ENCODE measurements at places on chromosomes 1 and 21. TPM values are rescaled to one million over a fixed set of nuclear protein-coding genes. Genes with fewer than 3 reads are reported as not detected.

WNT4 gene
- not detected for total RNA-seq

CD1D gene
- 0.19 TPM for total RNA-seq

PHGDH gene
- 198 TPM for total RNA-seq

NR0B2 gene
- total RNA-seq, result not detected

TEX38 gene
- not detected for total RNA-seq

C1orf87 gene
- total RNA-seq, result not detected

TAGLN2 gene
- 483 TPM for total RNA-seq

PLEKHN1 gene
- 7.9 TPM for total RNA-seq

FMO1 gene
- total RNA-seq, result not detected

CELA3B gene
- not detected for total RNA-seq

- H3K36me3 ChIP-seq, result no peaks in the 10 kb centered on the region
- no peaks in the 10 kb centered on the region for H3K27me3 ChIP-seq
- DNase-seq, result no peak
- no peak overlapping the region for H3K4me3 ChIP-seq
- H3K27ac ChIP-seq, result peak overlapping the region; percentile 99
These were observed 22.4 kb upstream of the ARHGAP29 start for GRCh38 chr1:94259635-94260289.

DNA sequence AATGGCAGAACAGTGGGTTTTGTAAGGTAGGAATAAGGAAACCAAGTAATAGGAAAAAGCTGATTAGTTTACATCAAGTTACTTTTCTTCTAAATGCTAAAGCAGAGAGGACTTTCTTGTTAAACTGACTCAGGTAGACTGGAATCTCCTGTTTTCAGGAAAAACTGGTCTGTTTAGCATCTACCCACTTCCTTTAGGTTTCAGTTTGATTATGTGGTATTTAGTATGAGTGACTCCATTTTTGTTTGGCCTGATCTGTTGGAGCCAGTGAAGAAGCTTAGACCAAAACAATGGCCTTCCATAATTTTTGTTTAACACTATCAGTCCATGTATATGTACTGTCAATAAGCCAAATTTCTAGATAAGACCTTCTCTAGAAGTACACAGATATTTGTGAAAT is 88.4 kb downstream of the EPB41 start:
- H3K27me3 ChIP-seq, result no peaks in the 10 kb centered on the region
- DNase-seq, result no peak
- no peaks in the 10 kb centered on the region for H3K4me1 ChIP-seq
- no peak overlapping the region for H3K4me3 ChIP-seq
- peaks cover 7% of the 10 kb centered on the region for H3K36me3 ChIP-seq
- H3K27ac ChIP-seq, result no peak overlapping the region

GRCh38 chr21:36589352-36589971 is 109.5 kb upstream of the SIM2 start:
- H3K4me3 ChIP-seq, result no peak overlapping the region
- peak; percentile 61 for DNase-seq
- no peak overlapping the region for H3K27ac ChIP-seq

- H3K4me3 ChIP-seq, result no peak overlapping the region
- no peak overlapping the region for H3K27ac ChIP-seq
- no peak for DNase-seq
These were observed 14.2 kb upstream of the MYOM3 start for GRCh38 chr1:24126018-24126671.

DNA sequence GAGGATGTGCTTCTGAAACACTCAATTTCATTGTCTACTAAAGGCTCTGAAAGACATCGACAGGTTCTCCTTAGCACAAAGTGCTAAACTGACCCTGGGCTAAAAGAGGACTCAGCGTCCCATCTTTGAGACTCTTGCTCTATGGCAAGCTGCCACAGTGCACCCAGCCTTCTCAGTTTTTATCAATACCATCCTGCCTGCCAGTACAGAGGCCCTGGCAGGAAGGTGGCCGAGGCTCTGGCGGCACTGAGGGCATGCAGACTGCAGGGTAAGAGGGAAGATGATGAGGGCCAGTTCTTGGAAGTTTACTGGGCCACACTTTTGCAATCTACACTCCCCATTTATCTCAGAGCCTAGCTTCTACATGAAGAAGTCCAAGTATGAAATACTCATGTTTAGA is 5.3 kb downstream of the OLFML2B start:
- H3K4me3 ChIP-seq, result no peak overlapping the region
- H3K4me1 ChIP-seq, result peaks cover 7% of the 10 kb centered on the region
- no peak overlapping the region for H3K27ac ChIP-seq

GRCh38 chr1:216804111-216804510 is 80.9 kb upstream of the ESRRG start:
- H3K27ac ChIP-seq, result no peak overlapping the region
- DNase-seq, result no peak
- no peaks in the 10 kb centered on the region for H3K27me3 ChIP-seq
- no peak overlapping the region for H3K4me3 ChIP-seq
- no peaks in the 10 kb centered on the region for H3K36me3 ChIP-seq

DNA sequence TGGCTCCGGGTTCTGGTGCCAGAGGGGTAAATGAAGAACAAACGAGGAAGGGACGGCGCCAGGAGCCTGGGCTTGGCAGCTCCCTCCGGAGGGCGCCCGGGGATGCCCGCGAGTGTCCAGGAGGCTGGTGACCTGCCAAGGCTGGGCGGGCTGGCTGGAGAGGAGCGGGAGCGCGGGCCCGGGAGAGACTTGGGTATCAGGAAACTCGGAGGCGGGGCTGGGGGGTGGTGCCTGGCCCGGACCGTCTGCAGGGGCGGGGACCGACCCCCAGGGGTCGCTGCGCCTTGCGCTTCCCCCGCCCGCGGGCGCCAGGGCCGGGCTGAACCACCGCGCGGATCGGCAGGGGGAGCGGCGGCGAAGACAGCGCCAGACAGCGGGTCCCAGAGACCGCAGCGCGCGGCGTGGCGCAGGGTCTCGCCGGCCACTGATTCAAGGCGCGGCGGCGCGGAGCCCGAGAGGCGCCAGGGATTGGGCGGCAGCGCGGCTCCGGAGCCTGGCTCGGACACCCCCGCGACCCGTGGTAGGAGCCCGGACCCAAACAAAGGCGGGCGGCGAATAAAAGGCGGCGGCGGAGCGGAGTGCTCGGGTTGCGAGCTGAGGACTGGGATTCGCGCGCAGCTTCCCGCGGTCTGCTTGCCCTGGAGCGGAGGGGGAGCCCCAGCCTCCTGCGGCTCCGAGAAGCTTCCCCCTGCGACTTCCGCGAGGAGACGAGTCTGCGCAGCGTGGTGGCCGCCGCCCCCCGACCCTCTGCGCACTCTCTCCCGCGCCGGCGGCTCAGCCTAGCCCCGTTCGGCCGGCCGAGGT is at the start of gene DISP3:
TSS of gene DISP3 (plus strand) at position 585 of the 804 bp plus-strand sequence. CDS start 21,838 bp downstream, outside the sequence.
- H3K36me3 ChIP-seq, result no peaks in the 10 kb centered on the region
- peaks cover 45% of the 10 kb centered on the region for H3K27me3 ChIP-seq
- peak; percentile 50 for DNase-seq
- no peak within 1 kb of the TSS for H3K27ac ChIP-seq
- H3K4me1 ChIP-seq, result no peaks in the 10 kb centered on the region
- peak within 1 kb of the TSS; percentile 64 for H3K4me3 ChIP-seq

DNA sequence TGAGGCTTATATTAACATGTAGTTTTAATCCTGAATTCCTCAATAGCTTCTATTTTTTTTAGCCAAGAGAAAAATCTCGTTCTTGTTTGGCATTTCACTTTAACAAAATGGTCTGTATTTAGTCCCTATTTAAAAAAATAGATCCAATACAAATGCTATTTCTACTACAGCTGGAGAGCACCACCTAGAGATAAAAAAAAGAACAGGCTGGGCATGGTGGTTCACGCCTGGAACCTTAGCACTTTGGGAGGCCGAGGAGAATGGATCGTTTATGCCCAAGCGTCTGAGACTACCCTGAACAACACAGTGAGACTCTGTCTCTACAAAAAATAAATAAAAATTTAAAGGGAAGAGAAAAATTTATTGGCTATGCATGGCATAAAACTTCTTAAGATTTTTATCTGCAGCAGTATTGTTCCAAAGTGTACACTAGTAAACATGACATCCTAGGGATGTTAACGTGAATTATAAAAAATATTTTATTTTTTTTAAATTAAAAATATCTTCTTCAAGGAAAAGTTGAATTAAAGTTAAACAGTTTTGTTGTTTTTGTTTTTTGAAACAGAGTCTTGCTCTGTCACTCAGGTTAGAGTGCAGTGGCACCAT is 4.4 kb downstream of the ST7L start:
- H3K36me3 ChIP-seq, result peaks cover 62% of the 10 kb centered on the region
- peak; percentile 49 for DNase-seq
- no peak overlapping the region for H3K4me3 ChIP-seq

DNA sequence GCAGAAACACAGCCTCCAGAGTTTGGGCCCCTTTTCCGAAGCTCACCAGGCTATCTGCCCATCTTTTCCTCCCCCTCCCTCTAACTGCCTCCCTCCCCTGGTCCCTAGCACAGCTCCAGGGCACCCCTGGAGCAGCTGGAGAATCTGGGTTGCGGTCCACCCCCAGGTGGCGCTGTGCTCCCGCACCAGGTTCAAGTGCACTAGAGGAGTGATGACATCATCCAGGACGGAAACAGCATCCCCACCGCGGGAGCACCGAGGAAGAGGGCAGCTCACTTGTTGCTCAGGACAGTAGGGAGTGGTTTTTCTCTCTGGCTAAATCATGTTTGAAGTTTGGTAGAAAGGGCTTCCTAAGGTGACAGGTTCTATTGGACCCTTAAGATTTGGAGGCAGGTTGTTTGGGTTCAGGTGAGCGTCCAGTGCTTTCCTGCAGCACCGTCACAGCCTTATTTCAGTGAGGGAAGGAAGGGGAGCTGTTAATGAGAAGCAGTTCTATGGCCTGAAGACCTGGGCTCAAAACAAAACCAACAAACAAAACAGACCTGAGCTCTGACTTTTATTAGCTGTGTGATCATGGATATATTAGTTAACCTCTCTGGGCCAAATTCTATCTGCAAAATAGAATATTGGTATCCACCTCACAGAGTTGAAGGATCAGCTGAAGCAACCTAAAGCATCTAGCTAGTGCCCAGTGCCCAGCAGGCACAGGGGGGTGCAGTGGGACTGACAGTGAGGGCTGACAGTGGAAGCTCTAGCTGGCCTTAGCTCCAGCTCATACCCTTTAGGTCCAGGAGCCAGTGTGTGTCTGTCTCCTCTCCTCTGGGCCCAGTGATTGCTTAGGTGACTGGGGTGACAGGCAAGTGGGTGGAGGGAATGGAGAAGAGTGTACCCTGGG is 7.5 kb downstream of the SHISA4 start:
- H3K36me3 ChIP-seq, result no peaks in the 10 kb centered on the region
- peaks cover 5% of the 10 kb centered on the region for H3K4me1 ChIP-seq
- DNase-seq, result peak; percentile 95

GRCh38 chr1:203278082-203278884 is 27.0 kb upstream of the BTG2 start:
- H3K4me1 ChIP-seq, result peaks cover 21% of the 10 kb centered on the region
- H3K36me3 ChIP-seq, result no peaks in the 10 kb centered on the region
- peak; percentile 35 for DNase-seq

DNA sequence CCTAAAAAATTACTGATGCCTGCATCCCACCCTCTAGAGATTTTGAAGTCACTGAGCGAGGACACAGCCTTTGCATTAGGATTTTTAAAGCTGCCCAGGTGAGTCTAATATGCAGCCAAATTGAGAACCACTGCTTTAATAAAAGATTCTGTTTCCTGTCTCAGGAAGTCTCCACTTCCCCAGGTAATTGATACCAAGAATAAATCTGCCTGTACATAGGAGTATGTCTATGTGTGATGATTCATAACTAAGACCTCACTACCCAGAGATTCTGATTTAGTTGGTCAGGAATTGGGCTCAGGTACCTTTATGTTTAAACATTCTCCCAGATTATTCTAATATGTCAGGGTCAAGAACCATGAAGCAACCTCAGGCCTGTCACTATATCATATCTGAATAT is 108.8 kb upstream of the ARTN start:
- H3K4me1 ChIP-seq, result peaks cover 29% of the 10 kb centered on the region
- no peak overlapping the region for H3K4me3 ChIP-seq
- no peaks in the 10 kb centered on the region for H3K27me3 ChIP-seq
- peaks cover 2% of the 10 kb centered on the region for H3K36me3 ChIP-seq
- no peak for DNase-seq

- H3K36me3 ChIP-seq, result peaks cover 5% of the 10 kb centered on the region
- no peaks in the 10 kb centered on the region for H3K27me3 ChIP-seq
- peaks cover 65% of the 10 kb centered on the region for H3K4me1 ChIP-seq
- peak overlapping the region; percentile 89 for H3K27ac ChIP-seq
- DNase-seq, result no peak
These were observed 1.7 kb downstream of the HSPG2 start for GRCh38 chr1:21935393-21935804.

DNA sequence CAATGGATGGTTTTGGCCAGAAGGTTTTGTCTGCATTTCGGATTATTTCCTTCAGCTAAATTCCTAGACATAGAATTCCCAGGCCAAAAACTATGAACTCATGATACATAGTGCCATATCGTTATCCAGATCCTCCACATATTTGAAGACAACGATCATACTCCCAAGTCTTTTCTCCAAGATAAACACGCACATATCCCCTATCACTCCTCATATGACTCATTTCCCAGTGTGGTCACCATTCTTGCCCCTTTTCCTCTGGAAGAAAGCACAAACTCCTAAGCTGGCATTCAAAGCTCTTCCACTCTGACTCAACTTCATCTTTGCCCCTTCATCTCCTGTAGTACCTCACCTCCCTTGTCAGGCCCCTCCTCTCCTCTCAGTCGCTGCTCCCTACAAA is 277.6 kb downstream of the PLPP3 start:
- no peaks in the 10 kb centered on the region for H3K27me3 ChIP-seq
- H3K4me1 ChIP-seq, result no peaks in the 10 kb centered on the region
- H3K36me3 ChIP-seq, result no peaks in the 10 kb centered on the region
- DNase-seq, result peak; percentile 40
- H3K4me3 ChIP-seq, result no peak overlapping the region

- H3K27me3 ChIP-seq, result no peaks in the 10 kb centered on the region
- no peaks in the 10 kb centered on the region for H3K4me1 ChIP-seq
These were observed 21.1 kb upstream of the VTCN1 start for GRCh38 chr1:117231748-117232373.

DNA sequence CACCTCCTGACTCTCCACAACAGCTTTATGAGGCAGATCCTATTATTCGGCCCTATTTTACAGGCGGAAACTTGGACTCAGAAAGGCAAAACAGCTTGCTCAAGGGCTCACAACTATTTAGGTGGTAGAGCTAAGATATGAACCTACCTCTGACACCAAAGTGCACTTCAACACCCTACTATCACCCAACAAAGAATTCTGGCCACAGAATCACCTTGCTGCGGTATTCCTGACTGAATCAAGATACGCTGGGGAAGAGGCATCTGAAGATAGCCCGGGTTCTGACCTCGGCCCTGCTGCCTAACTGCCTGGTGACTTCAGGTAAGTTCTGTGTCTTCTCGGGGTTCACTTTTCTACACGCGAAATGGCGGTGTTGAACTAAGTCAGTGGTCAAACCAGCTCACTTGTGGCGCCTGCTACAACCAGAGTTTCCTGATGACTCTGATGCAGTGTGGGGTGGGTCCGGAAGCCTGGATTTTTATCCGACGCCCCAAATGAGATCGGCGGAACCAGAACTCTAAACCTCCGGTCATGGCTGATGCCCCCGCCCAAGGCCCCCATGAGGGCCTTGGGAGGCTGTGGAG is 608 bp downstream of the PEF1 start:
- DNase-seq, result no peak
- no peaks in the 10 kb centered on the region for H3K4me1 ChIP-seq
- no peaks in the 10 kb centered on the region for H3K27me3 ChIP-seq
- H3K36me3 ChIP-seq, result peaks cover 8% of the 10 kb centered on the region
- peak overlapping the region; percentile 89 for H3K4me3 ChIP-seq

- no peaks in the 10 kb centered on the region for H3K36me3 ChIP-seq
- peaks cover 26% of the 10 kb centered on the region for H3K27me3 ChIP-seq
- H3K4me3 ChIP-seq, result no peak overlapping the region
- DNase-seq, result no peak
- no peaks in the 10 kb centered on the region for H3K4me1 ChIP-seq
These were observed 75.6 kb downstream of the TAS1R2 start for GRCh38 chr1:18783705-18784481.

- H3K27ac ChIP-seq, result no peak overlapping the region
- H3K36me3 ChIP-seq, result no peaks in the 10 kb centered on the region
These were observed 179.6 kb downstream of the PLPP3 start for GRCh38 chr1:56399795-56400194.
